ENCODE measurements at places on chromosomes 5 and 9.

- no peak for DNase-seq
Observed at GRCh38 chr9:114785866-114786650, 19.8 kb downstream of the TNFSF15 start.

DNA sequence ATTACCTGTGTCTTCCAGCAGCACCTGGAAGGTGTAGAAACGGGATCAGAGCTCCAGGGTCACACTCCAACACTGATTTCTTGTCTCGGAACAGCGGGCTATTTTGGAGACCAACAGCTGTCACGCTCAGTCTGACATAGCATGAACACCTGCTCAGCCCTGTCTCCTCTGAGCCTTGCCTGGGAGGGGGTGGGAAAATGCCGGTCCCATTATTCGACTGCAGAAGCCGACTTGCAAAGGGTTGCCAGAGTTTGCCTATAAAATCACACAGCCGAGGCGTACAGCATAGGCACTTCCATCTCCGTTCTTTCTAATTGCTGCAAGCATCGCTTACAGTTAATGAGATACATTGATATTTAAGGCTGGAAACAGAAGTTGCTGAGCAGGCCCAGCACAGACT lies 300.8 kb upstream of the MSX2 start:
- DNase-seq, result no peak

- no peak for DNase-seq
Observed at GRCh38 chr5:5347442-5347841, 75.0 kb upstream of the ICE1 start.

DNA sequence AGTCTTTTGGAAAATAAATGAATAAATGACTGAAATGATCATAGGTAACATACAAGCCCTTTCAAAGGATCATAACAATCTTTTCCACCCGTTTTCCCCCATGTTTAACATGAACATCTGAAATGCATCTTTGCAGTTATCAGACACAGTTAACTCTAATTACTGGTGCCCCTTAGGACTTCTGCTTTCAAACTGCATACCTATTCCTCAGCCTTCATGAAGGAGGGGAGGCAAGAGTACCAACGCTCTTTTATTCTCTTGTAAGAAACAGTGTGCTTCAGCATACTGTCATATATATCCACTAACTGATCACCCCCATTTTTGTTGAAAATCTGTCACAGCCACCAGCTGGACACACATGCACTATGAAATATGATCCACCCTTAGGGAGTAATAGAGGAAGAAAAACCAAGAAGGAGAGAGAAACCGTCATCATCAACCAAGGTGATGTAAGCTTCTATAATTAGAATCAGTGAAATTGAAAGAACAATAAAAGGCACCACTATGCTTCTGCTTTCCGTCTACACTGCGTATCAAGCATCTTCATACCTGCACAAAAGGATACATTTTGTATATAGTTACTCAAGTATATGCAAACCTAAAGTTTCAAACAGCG lies 98.7 kb downstream of the RAPGEF6 start:
- no peak for DNase-seq

All from stimulated activated CD4-positive, alpha-beta T cell treated with anti-CD3 and anti-CD28 coated beads, Interleukin-2, amount 100 ng/mL, for 24 hours (primary cell).